Tibial artery (tissue), 4 donors: ENCODE measurements at places on chromosomes 4 and X.

GRCh38 chr4:152385551-152385950 lies 150.3 kb downstream of the FBXW7 start:
- DNase-seq, result no peak
- H3K4me1 ChIP-seq, result no peaks in the 10 kb centered on the region
- no peak overlapping the region for H3K4me3 ChIP-seq
- H3K27me3 ChIP-seq, result no peaks in the 10 kb centered on the region
- no peak overlapping the region for H3K27ac ChIP-seq

DNA sequence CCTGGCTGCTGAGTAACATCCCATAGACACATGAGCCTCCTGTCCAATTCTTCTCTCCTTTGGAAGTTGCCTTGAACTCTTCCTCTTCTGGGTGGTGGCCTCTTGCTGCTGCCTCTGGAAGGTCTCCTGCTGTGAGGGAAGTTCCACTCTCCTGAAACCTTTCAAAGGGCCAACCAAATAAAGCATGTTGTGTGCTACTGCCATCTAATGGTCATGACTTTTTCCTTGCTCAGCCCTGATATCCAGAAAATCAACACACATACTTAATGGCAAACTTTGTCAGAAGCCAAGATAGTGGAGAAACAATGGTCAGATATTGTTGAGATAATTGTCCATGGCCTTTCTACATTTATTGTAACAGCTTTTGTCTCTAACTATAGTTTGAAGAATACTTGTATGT lies 19.1 kb upstream of the ZXDA start:
- H3K4me3 ChIP-seq, result no peak overlapping the region
- DNase-seq, result no peak
- no peaks in the 10 kb centered on the region for H3K36me3 ChIP-seq
- no peak overlapping the region for H3K27ac ChIP-seq
- no peaks in the 10 kb centered on the region for H3K27me3 ChIP-seq

DNA sequence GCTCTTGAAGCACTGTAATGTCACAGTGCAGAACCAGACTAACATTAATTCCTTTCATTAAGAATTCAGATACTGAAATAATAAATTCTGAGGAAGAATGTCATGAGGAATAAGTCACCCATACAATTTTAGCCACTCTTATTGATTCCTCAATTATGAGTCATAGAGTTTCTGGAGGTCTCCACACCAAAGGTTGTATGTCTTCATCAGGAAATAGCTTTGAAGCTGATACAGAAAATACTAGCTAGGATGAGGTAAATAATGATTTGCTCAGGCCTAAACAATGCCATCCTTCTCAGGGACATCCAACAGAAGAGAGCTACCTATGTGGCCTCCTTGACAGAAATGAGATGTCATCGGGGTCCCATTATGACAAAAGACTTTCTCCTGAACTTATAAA lies 238.8 kb downstream of the OR13H1 start:
- H3K27ac ChIP-seq, result no peak overlapping the region
- no peak for DNase-seq
- H3K36me3 ChIP-seq, result no peaks in the 10 kb centered on the region
- no peak overlapping the region for H3K4me3 ChIP-seq
- H3K27me3 ChIP-seq, result no peaks in the 10 kb centered on the region
- H3K4me1 ChIP-seq, result no peaks in the 10 kb centered on the region

- H3K4me3 ChIP-seq, result peak overlapping the region; percentile 68
- peak overlapping the region; percentile 97 for H3K27ac ChIP-seq
- peak; percentile 53 for DNase-seq
- no peaks in the 10 kb centered on the region for H3K27me3 ChIP-seq
- peaks cover under 1% of the 10 kb centered on the region for H3K36me3 ChIP-seq
- peaks cover 27% of the 10 kb centered on the region for H3K4me1 ChIP-seq
These were observed 10.2 kb downstream of the HNRNPH2 start for GRCh38 chrX:101417981-101418841.
